ENCODE measurements at places on chromosomes 16 and 17.

- DNase-seq: no peak
Observed at GRCh38 chr17:68398691-68399637, 58.3 kb downstream of the WIPI1 start.

DNA sequence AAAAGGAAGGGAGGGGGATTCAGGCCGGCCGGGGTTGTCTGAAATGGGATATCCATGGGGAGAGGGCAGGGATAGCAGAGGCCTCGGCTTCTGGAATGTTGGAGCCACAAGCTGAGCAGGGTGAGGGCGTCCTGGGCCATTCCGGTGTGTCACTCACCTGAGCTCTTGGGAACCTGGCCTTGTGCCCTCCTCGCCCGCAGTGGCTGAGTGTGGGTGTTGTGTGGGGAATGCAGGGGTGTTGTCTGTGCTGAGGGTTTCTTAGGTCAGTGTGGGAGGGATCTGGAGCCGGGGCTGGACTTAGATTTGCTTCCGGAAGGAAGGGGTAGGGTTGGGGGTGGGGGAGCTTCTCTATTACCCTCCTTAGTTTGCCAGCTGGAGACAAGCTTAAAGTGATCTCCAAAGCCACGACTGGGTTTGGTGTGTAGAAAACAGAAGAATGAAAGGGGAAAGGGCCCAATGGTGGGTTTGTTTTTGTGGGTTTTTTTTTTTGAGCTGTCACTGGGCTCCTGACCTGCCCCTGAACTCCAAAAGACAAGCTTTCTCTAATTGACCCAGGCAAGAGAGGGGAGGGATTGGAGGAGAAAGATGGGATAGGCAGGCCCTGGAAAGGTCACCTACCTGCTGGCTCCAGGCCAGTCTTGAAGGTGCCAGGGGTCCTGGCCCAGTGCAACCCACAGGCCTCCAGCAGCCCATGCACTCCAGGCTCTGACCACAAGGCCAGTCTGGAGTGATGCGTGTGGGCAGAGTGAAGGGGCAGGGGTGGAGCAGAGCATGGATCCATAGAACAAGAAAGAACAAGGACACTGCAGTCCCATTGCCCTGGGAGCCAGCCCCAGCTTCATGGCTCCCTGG, at the start of gene SULT1A2:
Gene SULT1A2 (minus strand): TSS at position 211 of the 852 bp plus-strand sequence. CDS start 1,120 bp downstream, outside the sequence.
- no peak for DNase-seq

- no peak for DNase-seq
Observed at GRCh38 chr17:66537502-66537901, 235.1 kb downstream of the PRKCA start.

- no peak for DNase-seq
Observed at GRCh38 chr16:69327585-69328310, 2.6 kb downstream of the PDF start.

DNA sequence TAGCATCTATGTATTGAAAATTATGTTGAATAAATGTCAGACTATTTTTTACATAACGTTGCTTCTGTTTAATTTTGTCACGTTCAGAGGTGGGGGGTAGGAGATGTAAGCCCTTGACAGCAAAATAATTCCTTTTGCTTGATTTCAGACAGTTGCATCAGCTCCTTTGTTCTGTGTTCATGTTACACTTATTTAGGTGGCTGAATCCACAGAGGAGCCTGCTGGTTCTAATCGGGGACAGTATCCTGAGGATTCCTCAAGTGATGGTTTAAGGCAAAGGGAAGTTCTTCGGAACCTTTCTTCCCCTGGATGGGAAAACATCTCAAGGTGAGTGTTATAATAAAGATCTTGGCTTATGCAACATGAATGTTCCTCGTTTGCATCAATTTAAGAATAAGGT, 4.5 kb downstream of the HERPUD1 start:
- no peak for DNase-seq

DNA sequence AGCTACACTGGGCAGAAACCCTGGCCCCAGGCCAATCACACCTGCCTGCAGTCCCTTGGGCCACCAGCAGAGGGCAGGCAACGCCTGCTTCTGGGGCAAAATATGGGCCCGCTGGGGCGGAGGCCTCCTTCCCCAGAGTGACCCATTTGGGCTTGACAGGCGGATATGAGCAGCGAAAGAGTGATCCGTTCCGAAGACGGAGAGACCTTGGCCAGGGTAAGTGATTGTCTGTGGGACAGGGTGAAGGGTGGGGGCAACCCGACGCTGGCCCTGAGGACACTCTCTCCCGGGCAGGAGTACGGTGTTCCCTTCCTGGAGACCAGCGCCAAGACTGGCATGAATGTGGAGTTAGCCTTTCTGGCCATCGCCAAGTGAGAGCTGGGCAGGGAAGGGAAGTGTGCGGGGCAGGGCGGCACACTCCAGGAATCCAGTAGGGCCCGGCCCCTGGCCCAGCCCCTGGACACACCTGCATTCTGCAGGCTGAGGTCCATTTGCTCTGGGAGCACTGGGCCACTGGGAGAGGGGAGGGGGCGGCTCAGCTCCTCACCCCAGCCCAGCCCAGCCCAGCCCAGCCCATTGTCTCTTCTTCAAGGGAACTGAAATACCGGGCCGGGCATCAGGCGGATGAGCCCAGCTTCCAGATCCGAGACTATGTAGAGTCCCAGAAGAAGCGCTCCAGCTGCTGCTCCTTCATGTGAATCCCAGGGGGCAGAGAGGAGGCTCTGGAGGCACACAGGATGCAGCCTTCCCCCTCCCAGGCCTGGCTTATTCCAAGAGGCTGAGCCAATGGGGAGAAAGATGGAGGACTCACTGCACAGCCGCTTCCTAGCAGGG, 3.5 kb upstream of the NHERF1 start:
- peak; percentile 82 for DNase-seq

DNA sequence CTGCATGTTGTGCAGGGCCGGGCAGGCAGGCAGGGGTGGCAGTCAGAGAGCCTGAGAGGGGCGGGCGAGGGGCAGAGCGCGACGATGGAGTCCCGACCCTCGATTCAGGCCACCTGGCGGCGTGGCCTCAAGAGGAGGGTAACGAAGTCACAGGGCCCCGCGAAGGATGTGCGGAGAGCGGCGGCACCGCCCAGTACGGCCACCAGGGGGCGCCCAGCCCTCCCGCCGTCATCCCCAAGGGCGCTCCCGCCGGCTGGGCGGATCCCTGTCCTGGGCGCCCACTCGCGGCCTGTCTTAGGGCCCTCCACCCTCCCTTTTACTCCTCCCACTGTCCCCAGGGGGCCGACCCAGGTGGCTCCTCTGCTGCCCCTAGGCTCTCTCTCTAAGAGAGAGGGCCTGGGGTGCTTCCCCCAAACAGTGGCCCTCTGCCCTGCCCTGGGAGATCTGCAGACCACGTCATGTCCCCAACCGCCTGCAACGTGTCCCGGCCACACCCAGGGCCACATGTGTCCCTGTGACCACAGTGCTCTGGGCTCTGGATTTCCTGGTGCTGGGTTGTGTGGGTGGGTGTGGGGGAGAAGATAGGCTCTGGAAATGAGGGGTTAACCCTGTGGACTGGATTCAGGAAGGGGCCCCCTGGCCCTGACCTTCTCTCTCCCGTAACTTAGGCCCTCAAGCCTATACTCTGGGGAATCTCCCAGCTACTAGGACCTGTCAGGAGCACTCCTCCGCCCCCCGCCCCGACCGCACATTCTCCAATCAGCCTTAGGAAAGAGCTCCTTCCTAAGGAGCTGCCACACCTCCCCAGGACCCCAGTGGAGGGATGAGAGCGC, 5.9 kb downstream of the DPEP2 start:
- DNase-seq: peak; percentile 76

DNA sequence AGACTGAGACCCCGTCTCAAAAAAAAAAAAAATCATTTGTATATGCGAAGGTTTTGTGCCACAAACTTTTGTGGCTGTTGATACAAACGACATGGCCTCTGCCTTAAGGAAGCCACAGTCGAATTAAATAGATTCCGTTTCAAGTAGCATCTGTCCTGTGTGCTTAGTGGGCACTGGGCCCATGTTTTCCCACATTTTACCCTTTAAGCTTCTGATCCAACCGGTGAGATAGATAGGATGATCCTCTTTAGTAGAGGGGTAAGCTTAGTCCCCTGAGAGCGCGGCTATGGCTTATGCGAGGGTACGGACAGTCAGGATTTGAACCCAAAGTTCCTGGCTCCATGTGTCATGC, 776 bp upstream of the TMEM219 start:
- no peak for DNase-seq

DNA sequence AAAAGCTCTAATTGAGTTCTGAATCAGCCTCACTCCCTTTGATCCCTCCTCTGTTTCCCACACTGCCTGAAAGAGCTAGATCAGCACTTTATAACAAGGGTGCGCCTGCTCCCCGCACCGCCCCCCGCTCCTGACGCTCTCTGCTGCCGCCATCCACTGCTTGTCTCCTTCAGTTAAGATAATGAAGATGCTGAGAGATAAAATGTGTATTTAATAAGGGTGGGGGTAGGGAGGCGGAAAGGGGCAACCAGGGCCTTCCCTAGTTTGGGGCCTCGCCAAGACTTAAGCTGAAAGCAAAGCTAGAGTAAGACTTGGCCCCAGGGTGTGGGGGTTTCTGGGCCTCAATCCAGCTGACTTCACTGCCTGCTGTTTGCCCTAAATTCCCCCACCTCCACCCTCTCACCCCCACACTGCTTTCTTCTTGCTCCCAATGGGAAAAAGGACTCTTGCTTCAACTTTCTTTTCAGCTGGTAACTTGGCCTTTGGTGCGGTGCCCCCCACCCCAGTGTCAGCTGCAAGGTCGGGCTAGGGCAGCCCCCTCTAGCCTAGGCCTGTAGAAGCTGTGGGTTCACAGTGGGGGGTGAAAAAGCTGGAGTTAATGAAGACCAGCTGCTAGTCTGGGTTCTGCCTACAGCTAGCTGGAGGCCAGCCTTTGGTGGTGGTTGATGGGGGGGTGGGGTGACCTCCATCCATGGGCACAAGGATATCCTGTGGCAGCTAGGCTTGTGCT, 1.8 kb upstream of the RARA start:
- no peak for DNase-seq

GRCh38 chr17:35870906-35871819, 2.5 kb upstream of the HEATR9 start:
- no peak for DNase-seq

- no peak for DNase-seq
Observed at GRCh38 chr16:80317116-80317515, 223.7 kb upstream of the DYNLRB2 start.

- DNase-seq: no peak
Observed at GRCh38 chr16:50955311-50955710, 195.8 kb downstream of the SALL1 start.

GRCh38 chr17:59427425-59427921, 96.0 kb downstream of the YPEL2 start:
- DNase-seq: no peak

GRCh38 chr17:78925234-78925633, at the start of gene TIMP2:
TSS of gene TIMP2 (minus strand) at chr17:78925387. CDS start at chr17:78925088, 299 bp downstream.
- DNase-seq: peak; percentile 70

DNA sequence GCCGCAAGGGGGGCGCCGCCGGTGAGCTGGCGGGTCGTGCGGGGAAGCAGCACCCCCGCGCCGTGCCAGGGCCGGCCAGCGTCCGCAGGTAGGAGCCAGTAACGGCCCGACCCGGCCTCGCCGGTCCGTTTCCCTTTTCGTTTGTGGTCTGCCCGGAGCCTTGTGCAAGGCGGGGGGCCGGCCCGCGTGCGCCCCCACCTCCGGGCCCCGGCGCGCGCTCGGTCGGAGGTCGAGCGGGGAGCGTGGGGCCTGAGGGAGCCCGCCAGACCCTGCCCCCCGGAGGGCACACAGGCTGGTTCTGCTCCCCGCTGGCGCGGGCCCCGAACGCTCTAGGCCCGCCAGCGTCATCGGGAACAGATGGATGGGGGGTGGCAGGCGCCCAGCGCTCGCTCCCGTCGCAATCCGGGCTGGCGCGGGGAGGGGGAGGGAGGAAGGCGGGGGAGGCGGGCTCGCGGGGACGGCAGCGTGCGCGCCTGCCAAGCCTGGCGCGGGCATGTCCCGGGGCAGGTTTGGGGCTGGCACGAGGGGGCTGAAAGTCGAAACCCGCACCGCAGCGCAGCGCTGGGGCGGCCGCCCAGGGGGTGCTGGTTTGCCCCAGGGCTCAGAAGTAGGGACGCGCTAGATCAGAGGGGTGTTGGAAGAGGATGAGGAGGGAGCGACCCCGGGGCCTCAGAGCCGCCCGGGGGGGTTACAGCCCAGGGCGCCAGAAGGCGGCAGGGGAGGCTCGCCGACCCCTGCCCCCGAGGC, 1.5 kb upstream of the GSE1 start:
- DNase-seq: peak; percentile 43

GRCh38 chr17:62650587-62650986, 23.1 kb downstream of the MRC2 start:
- DNase-seq: no peak

DNA sequence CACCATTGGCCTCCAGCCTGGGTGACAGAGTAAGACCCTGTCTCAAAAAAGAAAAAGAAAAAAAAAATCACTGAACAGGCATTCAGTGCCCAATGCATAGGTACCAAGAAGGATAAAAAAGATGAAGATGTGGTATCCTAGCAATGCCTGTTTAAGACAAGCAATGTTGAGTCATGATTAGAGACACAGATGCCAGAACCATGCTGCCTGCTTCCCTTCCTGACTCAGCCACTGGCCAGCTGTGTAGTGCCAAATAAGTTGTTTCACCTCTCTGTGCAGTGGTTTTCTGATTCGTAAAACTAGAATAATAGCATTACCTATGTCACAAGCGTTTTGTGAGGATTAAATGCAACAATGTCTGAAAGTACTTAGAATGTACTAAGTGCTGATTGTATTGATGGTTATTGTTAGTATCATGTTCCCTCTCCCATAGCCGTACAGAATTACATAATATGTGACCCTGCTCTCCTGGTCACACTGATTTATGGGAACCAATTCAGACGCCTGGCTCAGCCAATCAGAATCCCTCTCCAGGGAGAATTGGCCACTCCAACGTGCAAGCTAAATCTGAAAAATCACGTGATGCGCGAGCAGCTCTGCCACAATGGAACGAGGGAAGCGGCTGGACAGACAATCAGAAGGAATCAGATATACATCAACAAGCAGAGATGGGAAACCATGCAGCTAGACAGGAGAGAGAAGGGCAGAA, 241.9 kb downstream of the SLC39A11 start:
- no peak for DNase-seq

- no peak for DNase-seq
Observed at GRCh38 chr16:63850979-63851378, 1270.9 kb downstream of the CDH11 start.

GRCh38 chr16:85717393-85718152, 28.8 kb upstream of the GINS2 start:
- DNase-seq: peak; percentile 52

- DNase-seq: no peak
Observed at GRCh38 chr17:38361694-38362465, 10.2 kb downstream of the SOCS7 start.

DNA sequence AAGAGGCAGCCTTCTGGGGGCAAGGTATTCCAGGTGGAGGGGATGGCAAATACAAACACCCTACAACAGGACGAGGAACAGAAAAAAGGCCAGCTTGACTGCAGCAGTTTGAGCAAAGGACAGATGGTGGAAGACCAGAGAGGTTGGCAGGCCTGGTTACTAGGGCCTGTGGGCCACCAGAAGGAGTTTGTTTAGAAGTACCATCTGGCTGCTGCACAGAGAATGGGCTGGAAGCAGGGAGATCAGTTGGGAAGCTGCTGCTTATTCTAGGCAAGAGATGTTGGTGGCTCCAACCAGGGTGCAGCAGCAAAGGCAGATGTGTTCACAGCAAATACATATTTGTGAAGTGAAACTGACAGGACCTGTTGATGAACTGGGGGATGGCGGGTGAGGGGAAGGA, 2.9 kb upstream of the YPEL2 start:
- DNase-seq: no peak

GRCh38 chr16:29819506-29819905, 756 bp upstream of the MVP start:
- no peak for DNase-seq

GRCh38 chr16:59295993-59296736, 562.0 kb upstream of the GOT2 start:
- no peak for DNase-seq

- no peak for DNase-seq
Observed at GRCh38 chr16:27181019-27181790, 22.1 kb upstream of the KDM8 start.

- DNase-seq: no peak
Observed at GRCh38 chr17:64176556-64176955, 46.6 kb upstream of the ERN1 start.
